8988T (cell line): ENCODE measurements at places on chromosomes 3 and 15.

GRCh38 chr3:12159227-12159601 is 502 bp upstream of the TIMP4 start:
- DNase-seq, result no peak

DNA sequence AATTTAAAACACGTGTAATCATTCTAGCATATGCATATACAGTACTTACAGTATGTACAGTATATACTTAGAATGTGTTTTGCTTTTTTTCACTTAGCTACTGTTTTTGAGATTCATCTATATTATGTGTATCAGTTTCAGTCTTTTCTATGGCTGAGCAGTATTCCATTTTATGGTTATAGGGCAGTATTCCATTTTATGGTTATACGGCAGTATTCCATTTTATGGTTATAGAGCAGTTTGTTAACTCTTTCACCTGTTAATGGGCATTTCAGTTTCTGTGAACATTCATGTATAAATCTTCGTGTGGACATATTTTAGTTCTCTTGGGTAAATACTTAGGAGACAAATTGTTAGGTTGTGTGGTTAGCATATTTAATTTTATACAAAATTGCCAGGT is 40.9 kb downstream of the PDCD6IP start:
- no peak for DNase-seq

DNA sequence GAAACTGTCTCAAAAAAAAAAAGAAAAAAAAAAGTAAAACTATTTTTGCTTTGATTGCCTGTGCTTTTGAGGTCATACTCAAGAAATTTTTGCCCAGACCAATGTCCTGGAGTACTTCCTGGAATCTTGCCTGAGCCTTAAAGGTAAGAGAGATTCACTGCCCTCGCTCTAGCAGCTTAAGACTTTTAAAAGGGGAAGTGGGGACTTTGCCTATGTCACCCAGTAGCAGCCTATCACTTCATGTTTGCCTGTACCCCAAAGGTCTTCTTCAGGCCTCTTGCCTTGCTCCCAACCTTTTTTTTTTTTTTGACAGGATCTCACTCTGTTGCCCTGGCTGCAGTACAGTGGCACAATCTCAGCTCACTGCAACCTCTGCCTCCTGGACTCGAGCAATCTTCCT is 18.9 kb upstream of the GOLGB1 start:
- DNase-seq, result no peak

- DNase-seq, result no peak
Measured at GRCh38 chr3:110733045-110733444, 338.6 kb upstream of the NECTIN3 start.

GRCh38 chr3:126512026-126512425 is 5.5 kb downstream of the UROC1 start:
- DNase-seq, result no peak

DNA sequence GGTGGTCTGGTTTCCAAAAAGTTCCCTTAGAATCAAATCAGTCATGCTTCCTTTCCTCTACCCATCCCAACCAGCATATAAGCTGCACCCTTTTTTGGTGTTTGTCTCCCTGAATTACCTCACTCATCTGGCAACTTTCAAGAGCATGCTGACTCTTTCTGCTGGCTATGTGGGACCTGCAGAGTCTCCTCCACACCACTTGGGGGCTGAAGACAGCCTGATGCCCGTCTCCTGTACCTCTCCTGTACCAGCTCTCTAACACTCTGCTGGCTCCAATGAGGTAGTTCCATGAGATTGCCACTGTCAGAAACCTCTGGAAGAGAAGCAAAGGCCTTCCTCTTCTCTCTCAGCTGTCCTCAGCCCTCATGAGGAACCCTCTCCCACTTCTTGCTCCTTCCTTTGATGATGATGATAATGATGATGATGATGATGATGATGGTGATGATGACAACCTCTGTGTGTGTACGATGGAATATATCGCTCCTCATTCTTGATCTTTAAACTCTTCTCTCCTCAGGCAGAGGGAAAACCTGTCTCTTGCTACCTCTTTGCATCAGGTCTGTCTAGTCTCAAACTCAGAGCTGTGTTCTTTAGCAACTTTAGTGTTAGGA is 257.5 kb downstream of the ZNF621 start:
- DNase-seq, result no peak

GRCh38 chr15:52421029-52421428 is 107.7 kb downstream of the MYO5A start:
- no peak for DNase-seq

DNA sequence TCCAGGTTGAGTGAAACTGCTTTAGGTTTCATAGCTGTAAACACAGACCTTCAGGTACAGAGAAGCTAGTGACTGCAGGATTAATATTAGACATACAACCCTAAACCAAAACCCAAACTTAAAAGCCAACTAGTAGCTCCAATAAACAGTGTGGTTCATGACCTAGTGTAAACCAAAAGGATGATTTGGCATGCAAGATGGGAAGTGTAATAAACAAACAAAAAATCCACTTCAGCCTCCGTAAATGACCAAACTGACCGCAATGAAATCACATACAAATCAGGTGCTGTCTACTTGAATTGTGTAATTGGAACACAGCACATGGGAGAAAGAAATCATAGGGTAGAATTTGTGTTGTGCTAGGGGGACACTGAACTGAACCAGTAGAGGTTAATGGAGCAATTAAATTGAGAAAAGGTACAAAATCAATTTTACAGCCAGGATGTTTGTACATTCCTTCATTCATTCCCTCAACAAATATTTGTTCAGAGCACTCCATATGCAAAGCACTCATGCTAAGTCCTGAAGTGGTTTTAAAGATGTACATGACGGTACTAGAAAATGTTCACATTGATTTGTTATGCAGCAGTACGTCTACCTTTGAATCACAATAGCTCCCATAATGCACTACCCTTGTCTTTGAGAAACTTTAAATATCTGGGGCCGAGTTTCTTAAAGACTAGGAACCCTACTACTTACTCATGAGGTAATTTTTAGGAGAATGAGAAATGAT is 21.4 kb upstream of the CHST2 start:
- DNase-seq, result no peak

DNA sequence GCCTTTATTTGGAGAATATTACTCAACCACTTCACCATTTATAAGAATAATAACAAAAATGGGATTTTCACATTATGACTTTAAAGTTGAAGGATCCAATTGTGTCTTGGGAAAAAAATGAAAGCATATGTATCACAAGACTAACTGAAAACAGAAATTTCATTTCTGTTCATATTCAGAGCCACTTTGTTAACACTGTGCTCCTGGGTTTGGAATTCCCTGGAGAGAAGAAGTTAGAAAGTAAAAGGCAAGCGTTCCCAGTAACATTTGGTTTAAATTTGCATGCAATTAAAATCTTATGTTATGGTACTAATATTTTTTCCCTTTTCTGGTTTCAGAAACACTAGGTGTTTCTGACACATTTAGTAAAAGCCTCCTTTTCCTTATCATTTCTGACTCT is 230.8 kb downstream of the RBMS3 start:
- DNase-seq, result no peak

- DNase-seq, result no peak
Measured at GRCh38 chr3:160226026-160226907, 1.0 kb downstream of the C3orf80 start.

- no peak for DNase-seq
Measured at GRCh38 chr3:197500812-197501211, 55.0 kb downstream of the BDH1 start.

DNA sequence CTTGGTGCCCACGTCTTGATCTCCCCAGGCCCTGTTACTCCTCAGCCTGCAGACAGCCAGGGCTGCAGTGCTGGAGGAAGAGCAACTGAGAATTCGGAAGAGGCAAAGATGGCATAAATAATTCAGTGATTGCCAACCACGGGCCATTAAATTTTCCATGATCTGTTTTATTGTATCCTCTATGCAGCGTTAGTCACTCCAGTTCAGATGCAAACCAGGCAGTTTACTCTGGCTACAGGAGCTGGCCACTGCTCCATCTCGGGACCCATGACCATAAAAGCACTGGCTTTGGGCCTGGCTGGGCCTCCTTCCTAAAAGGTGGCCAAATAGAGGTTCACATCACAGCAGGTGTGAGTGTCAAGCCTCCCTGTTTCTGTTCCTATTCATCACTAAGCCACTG is 137.6 kb upstream of the TLE3 start:
- DNase-seq, result no peak

DNA sequence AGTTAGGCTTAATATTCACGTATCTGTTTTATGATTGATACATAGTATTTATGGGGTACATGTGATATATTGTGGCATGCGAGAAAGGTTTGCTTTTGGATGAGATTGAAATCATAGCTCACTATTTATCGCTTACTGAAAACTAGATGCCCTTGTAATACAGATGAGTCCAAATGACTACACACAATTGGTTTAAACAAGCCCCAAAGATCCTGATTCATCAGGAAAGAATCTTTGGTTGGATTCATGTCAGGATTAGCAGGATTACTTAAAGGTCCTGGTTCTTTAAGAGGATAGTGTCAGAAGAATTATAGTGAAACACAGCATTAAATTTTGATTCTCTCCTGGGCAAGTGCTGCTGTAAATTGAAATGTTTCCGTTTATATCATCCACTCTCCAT is 18.6 kb upstream of the AADAC start:
- DNase-seq, result no peak

DNA sequence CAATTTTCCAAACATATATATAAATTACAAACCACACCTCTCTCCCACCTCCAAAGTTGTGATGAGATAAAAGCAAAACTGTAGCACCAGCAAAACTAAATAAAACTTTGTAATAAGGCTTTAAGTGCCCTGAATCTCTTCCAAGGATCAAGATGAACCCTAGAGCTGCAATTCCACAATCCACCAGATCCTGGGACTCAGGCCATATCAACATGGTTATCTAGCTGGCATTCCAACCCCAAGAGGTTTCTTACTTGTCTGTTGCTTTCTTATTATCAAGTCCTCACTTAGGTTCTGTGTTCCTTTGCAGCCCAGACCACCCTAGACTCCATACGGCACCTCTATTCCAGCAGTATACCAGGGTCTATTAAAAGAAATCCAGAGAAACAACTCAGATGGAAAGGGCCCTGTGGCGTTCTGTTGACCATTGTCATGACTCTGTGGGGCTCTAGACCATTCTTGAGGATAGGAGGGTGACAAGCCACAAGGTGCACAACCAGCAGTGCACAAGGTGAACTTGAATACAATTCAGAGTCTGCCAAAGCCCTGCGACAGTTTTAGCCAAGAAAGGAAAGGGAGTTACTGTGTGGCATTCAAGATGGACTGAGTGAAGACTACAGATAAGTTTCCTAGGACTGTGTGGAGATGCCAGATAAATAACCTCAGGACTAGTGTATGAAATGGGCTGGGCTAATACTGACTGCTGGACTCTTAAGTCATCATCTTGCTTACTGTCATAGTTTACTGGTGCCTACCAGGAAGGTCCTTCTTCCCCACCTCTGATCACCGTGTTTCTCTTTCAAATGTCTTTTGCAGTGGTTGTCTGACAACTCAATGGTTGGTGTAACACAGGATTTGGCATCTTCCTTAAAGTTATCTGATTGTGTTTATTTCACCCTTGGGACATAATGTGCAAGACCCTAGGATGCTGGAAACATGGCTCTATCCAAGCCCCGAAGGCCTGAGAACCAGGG is 27.2 kb downstream of the ACKR2 start:
- DNase-seq, result no peak

GRCh38 chr3:25542492-25543039 is 114.5 kb downstream of the RARB start:
- DNase-seq, result no peak

DNA sequence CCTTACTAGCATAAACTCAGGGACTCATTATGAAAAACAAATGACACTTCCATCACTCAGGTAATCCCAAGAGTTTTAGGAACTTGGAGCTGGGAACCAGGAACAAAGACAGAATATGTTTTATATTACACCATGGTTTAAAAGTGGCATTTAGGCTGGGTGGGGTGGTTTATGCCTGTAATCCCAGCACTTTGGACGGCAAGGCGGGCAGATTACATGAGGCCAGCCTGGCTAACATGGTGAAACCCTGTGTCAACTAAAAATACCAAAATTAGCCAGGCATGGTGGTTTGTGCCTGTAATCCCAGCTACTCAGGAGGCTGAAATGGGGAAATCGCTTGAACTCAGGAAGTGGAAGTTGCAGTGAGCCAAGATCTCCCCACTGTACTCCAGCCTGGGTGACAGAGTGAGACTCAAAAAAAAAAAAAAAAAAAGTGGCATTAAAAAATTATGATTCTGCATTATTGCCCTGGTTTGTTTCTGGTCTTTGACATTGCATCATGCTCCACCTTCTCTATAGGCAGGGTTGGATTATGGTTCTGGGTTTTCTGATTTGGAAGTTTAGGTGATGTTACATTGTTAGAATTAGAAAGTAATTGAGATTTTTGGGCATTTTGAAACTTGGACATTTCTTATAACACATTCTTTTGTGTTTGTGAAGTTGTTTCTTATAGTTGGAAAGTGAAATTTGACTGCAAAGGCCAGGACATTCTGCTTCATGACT is 19.0 kb downstream of the SQOR start:
- DNase-seq, result no peak

- no peak for DNase-seq
Measured at GRCh38 chr3:45491344-45491743, 103.0 kb downstream of the LARS2 start.

GRCh38 chr3:54138937-54139547 is 16.7 kb downstream of the CACNA2D3 start:
- DNase-seq, result no peak

DNA sequence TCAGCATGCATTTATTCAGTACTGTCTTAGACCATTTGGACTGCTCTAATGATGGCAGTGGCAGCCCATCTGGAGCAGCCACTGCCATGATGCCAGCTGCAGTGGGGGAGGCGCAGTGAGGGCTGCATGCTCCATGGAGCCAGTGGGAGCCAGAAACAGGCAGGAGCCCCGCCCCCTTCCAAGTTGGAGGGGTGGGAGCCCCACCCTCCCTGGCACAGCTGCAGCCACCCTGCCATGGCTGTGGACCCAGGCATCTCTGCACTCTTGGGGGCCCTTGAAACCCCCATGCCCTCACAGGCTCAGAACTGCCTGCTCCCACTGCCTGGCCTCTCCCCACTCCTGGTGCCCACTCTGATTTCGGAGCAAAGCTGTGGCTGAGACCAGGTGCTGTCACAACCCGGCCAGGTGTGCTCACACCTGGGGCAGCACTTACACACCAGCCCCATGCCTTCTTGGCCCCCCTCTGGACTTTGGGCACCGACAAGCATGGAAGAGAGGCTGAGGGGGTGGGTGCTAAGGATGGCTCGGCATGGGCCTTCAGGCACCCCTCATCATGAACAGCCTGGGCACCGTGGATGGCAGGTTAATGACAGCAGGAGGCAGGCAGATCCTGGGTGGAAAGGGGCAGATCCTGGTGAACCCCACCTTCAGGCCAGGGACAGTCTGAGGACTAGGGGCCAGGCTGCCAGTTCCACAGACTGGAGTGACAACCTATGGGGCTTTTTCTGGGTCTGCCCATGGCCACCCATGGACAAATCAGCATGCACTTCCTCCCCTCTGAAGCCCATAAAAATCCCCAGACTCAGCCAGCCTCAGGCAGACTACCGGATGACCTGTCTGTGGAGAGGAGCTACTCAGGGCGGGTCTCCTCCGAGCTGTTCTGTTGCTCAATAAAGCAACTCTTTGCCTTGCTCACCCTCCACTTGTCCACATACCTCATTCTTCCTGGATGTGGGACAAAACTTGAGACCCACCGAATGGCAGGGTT is 18.3 kb downstream of the TBC1D21 start:
- no peak for DNase-seq

- DNase-seq, result no peak
Measured at GRCh38 chr3:138936741-138937689, 9.9 kb downstream of the FOXL2 start.

GRCh38 chr3:36248374-36248773 is 131.9 kb upstream of the STAC start:
- no peak for DNase-seq

- DNase-seq, result no peak
Measured at GRCh38 chr3:6179761-6180160, 681.2 kb upstream of the GRM7 start.

- no peak for DNase-seq
Measured at GRCh38 chr3:98646680-98647079, 53.3 kb upstream of the CPOX start.
